ENCODE measurements at places on chromosomes 7 and 10.

- no peak for DNase-seq
Measured at GRCh38 chr7:141011443-141011842, 3.3 kb downstream of the MRPS33 start.

- no peak for DNase-seq
Measured at GRCh38 chr7:45975847-45976484, 54.9 kb upstream of the IGFBP3 start.

DNA sequence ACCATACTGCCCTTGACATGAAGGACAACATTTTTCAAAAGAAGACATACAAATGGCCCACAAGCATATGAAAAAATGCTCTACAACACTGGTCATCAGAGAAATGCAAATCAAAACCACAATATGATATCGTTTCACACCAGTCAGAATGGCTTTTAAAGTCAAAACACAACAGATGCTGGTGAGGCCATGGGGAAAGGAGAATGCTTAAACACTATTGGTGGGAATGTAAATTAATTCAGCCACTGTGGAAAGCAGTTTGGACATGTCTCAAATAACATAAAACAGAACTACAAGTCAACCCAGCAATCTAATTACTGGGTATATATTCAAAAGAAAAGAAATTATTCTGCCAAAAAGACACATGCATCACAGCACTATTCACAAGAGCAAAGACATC is 4.2 kb upstream of the NT5C3A start:
- no peak for DNase-seq

- no peak for DNase-seq
Measured at GRCh38 chr7:32178677-32179366, 108.6 kb upstream of the PDE1C start.

DNA sequence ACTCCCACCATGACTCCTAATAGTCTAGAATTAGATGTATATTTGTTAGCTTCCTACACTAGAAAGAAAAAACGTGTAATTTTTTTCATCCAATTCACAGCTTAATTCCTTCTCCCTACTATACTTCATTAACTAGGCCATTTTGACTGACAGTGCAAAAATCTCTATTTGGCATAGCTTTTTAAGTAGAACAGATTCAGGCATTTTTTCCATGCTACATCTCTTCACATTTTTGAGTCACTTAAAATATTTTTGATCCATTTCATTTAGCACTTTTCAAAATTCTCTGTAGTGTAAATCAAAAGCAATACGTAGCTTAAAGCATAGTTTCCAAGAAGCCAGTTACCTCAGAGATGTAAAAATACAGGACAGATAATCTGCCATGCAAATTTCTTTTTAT is 391.1 kb upstream of the NPVF start:
- DNase-seq, result no peak
